Fibroblast of skin of left biceps (primary cell): ENCODE measurements at places on chromosomes 7 and 10.

DNA sequence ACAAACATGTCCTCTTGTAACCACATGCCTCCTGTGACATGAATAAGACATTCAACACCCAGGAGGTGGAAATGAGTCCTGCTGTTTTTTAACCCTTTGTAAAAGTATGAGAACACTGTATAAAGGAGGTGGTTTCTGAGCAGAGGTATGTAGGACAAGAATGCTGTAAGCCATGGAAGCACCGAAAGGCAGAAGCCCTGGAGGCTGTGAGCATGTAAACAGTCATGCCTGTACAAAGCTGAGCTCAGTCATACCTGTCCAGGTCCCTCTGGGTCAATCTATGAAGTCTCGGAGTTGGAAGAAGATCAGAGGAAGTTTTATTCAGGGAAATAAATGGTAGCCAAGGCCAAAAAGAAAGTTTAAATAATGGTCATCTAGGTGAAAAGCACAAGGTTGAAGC is 34.7 kb upstream of the XPNPEP1 start:
- no peak for DNase-seq

GRCh38 chr10:38072552-38072951 is 21.6 kb upstream of the ZNF37A start:
- no peak for DNase-seq

DNA sequence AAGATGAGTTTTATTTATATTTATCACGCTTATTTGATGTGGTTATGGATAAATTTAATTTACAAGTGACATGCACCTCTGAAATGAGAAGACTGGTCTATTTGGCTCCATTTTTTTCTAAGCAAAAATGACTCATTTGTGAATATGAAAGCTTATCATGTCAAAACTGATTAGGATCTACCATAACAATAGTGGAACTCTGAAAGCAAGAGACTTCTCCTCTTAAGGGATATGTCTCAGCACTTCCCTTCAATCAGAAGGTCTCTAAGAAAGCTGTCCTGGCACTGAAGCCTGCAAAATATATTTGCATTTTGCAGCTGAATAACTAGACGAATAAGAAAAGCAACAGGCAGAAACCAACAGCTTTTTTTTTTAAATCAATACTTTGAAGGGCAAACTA is 12.7 kb downstream of the FAS start:
- DNase-seq: no peak

DNA sequence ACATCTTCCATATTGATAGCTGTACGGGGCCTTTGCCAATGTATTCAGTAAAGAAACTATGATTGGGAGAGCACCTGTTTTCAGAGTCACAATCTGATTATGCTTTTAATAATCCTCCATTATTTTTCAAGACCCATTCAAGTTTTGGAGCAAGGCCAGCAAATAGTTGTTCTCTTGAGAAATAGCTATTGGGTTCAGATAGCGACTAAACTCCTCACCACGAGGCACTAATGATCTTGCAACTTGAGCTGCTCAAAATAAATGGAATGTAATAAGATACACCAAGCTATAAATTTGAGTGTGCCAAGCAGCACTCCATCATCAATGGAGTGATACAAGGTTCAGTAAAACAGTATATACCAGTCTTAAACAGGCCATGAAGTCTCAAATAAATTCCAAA is 7.4 kb upstream of the MALRD1 start:
- no peak for DNase-seq

DNA sequence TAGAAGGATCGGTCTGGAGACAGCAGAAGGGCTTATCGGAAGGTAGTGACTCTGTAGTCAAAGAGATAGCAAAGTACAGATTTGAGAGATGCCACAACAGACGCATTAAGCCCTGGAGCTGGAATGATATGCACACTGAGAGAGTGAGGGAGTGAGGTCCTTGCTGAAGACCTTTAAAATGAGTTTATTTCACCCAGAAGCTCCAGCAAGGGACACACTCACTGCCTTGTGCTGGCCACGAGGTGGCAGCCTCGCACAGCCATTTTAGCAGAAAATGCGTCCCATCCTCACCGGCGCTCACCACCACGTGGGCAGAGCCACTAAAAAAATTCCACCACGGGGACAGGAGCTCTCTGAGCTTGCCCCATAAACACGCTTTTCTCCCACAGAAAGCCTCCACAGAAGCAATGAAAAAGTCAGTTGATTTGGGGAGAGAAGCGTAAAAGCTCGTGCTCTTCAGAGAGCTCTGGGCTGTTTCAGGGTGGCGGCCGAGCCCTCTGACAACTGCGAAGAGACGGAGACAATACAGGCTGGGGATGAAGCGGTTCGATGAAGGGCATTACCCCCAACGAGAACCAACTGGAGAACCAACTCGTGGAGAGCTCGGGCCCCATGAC is 163.0 kb upstream of the KLF14 start:
- DNase-seq: peak; percentile 48

DNA sequence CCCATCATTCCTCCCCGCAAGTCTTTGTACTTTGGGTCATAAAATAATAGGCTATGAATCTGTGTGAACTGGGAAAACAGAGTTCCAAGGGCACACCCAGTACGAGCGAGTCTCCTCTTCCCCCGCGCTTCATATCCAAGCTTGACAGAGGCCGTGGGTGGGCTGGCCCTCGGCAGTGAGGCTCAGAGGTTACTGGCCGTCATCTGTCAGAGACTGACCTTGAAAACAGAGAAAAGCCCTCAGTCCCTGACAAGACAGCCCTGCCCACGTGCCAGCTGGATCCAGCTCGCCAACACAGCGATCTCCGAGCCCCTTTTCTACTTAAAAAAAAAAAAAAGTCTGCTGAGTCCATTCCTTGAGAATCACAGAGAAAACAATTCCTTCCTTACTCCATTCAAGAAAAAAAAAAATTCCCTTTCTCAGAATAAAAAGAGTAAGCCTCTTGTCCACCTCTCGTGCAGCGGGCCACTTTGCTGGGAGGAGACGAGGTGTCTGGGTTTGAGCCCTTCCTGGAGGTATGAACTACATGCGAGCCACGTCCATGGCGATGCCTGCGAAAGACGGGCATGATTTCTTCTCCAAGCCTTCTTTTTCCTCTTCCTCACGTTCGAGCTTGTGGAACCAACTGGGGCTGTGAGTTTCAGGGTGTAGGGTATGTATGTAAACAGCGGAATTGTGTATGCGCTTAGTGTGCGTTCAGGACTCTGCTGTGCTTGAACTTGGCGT is 744 bp upstream of the BICC1 start:
- no peak for DNase-seq

DNA sequence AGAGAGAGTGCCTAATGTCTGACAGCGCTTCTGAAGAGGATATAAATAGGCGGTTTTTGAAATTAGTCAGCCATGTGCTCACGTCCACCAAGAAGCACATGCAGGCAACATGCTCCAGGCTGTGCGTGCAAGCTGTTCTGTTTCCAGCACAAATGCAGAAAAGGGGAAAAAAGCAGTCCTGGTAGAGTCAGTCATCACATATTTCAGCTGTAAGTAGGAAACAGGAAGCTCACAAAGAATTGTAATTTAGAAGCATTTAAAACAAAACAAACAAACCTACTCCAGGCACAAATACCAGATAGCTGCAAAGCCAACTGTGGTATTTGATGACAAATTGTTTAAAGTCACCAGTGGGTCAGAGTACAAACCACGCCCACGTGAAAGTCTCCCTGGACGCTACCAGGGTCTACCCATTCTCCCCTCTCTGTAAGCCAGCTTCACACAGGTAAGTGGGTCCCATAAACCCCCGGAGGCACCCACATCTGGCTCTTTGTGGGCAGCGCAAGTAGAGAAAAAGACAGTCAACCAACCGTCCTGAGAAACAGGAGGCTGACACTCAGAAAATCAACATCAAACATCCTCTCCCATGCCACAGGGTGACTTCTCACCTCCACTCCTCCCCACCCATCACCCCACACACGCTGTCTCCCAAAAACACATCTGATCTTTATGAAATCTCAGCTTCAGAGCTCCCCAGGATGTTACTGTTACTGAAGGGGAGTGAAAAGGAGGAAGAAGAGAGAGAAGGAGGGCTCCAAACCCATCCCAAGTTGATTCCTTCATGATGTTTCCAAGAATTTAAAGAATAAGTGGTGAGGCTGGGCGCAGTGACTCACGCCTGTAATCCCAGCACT is 186.4 kb downstream of the FAM107B start:
- peak; percentile 84 for DNase-seq

GRCh38 chr10:34758447-34758996 is 56.6 kb downstream of the PARD3 start:
- no peak for DNase-seq

GRCh38 chr10:947051-947450 is 15.5 kb upstream of the LARP4B start:
- DNase-seq: no peak

DNA sequence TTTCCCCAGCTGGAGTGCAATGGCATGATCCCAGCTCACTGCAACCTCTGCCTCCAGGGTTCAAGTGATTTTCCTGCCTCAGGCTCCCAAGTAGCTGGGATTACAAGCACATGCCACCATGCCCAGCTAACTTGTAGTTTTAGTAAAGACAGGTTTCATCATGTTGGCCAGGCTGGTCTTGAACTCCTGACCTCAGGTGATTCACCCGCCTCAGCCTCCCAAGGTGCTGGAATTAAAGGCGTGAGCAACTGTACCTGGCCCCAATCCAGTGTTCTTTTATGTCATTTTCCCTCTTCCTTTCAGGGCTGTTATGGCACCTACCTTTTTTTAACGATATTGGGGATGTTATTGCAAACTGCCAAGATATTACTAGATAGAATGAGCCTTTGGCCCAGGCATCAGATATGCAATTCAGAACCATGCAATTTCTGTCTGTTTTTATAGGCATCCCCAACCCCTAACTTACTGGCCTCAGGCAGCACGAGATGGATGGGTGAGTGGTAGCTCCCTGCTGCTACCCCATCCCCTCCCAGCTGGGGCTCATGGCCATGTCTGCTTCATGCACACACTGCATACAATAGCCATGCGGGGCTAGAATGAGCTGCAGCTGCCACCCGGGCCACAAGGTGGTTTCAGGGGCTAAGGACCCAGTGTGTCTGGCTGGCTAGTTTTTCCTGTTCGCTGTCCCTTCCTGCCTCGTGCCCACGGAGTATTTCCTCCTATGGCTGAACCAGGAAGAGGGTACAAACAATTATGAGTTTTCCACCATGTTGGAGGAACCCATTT is 1080.1 kb upstream of the SORCS1 start:
- no peak for DNase-seq

- DNase-seq: no peak
Measured at GRCh38 chr7:129774359-129774758, 162.8 kb downstream of the NRF1 start.

DNA sequence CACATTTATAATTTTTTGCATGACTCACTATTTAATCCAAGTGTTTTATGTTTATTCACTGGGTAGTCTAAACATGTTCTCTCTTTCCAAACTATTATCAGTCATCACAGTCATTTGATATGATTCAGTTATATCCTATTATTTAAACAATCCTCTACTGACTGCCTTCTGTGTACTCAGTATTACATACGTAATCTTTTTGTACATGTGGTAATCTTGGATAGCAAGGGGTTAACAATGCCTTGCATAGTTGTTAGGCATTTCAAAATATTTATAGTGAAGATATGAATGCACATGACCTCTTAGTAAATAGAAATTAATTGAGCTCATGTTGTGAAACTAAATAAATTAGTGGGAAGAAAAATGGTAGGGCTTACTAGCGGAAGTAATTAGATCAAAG is 379.4 kb upstream of the KIAA1217 start:
- no peak for DNase-seq

DNA sequence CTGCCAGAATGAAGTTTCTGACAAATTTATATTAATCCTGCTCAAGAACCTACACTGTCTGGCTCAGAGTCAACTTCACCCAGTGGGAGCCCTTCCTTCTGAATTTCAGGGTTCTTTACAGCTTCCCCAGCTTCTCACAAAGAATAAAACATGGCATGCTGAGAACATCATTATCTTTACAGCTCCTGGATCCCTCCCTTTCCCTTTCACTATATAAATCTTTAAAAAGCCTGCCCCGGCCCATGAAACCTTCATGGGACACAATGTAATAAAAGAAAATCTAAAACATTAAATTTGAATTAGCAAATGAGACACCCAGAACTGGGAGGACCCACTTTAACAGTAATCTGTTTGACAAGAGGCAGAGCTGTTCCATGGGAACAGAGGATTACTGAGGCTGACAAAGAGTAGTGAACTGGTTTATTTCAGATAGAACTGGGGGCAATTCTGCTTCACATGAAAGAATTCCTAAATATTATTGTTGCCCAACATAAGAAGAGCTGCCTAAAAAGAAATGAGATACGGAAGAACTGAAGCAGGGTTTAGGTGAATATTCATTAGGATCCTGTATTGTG is 222.8 kb downstream of the THSD7A start:
- no peak for DNase-seq

GRCh38 chr10:32315424-32315823 is 31.5 kb downstream of the EPC1 start:
- DNase-seq: no peak
